ENCODE measurements at places on chromosomes 2 and 18.
A peak's percentile ranks its signal among the peaks of the same experiment; 100 is the strongest.

DNA sequence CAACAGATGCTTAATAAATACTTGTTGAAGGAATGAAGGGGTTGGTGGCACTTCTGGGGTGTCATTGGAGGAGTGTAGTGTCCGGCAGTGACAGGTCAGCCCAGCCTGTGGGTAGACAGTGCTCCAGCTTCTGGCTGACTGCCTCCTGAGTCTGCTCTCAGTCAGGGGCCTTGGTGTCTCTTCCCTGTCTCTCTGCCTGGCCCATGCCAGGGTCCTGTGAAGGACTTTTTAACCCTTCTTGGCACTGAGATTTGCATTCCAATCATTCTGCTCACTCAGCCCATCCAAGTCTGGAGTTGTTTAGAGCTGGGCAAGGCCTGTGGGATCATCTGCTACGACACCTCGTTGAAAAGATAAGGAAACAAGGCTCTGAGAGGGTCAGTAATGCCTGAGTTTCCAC, 1.4 kb upstream of the KCNK3 start:
- no peak for DNase-seq

DNA sequence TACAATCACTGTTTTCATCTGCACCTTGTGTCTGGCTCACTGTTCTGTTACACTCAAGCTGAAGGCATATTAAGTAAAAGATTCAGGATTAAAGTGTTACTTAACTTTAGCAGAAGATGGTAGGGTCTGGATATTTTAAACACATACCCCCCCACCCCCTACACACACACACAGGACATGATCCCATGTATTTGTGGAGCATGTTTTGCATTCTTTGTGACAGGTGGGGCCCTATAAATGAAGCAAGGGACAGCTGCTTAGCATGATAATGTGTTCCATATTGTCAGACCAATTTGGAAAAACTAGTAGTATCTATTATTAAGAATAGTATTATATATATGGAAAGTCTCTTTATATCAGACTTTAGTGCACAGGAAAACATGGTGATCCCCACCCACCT, 335.2 kb upstream of the TNP1 start:
- DNase-seq, result no peak

- no peak for DNase-seq
Measured at GRCh38 chr2:6957910-6958615, 40.9 kb downstream of the RNF144A start.

DNA sequence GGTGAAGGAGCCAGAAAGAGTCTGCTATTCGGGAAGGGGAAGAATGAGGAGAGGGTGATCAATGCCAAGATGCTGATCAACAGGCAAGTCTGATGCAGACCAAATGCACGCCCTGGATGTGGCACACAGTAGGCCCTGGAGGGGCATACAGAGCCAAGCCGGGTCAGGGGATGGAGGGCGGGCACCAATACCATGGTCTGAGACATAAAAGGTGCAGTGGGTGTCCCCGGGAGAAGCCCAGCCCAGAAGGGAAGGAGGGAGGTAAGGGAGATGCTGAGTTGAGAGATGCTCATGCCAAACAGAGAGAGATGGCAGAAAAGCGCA, 66.6 kb upstream of the ID2 start:
- no peak for DNase-seq

GRCh38 chr18:59921384-59921891, 21.6 kb downstream of the PMAIP1 start:
- DNase-seq, result no peak

- no peak for DNase-seq
Measured at GRCh38 chr18:9249254-9249653, 85.3 kb upstream of the TWSG1 start.

DNA sequence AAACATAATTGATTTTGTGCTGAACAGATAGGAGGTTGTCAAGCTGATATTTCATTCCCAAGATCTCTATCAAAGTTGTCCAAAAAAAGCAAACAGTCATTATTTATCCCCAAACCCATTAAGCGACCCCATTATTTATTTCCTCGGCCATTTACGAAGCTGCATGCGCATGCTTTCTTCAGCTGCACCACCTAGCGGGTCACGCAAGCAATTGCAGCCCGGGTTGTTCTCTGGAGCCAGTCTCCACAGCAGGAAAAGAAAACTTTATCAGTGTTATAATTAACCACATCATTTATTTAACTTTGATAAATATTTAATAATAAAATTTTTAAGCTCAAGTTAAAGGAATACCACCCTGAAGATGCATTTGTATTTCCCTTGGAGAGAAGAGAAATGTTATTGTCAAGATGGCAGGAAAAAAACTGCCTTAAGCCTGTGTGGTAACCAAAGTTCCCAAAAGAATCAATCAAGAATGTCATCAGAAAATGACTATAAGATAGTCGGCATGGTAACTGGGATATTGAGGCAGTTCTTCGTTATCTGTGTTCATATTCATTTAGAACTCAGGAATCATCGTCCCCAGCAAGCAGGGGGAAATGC, 304.7 kb downstream of the FBXO15 start:
- peak; percentile 69 for DNase-seq

- DNase-seq, result no peak
Measured at GRCh38 chr2:46171411-46171953, 125.7 kb upstream of the EPAS1 start.

GRCh38 chr2:218988650-218989049, 3.7 kb upstream of the FEV start:
- no peak for DNase-seq

DNA sequence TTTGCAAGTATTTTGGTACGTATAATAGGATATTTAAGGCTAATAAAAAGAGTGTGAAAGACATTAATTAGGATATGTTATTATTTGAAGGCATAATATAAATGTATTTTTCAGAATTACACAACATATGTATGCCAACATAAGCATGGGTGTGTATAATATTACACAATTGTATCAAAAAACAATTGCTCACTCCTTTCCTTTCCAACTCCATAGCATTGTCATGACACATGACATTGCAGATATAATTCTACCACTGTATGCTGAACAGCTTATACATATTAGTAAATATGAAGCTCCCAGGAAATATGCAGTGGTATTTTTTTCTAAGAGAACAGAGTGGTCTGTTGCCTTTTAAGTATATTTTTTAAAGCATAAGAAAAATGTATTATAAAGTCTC, 593.1 kb downstream of the TMX3 start:
- DNase-seq, result no peak

DNA sequence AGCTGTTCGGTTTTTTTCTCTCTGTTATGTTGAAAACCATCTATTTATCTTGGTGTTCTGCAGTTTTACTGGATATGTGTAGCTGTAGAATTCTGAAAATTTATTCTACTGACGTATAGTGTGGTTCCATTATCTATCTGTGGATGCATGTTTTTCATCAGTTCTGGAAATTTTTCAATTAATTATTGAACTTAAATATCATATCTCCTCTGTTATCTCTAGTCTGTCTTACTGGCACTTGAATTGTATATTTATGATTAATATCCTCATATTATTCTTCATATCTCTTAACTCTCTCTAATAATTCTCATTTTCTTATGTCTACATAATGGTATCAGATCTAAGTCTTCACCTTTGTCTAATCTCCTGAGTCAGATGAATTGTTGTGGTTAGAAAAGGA, 501.7 kb downstream of the STK39 start:
- no peak for DNase-seq

DNA sequence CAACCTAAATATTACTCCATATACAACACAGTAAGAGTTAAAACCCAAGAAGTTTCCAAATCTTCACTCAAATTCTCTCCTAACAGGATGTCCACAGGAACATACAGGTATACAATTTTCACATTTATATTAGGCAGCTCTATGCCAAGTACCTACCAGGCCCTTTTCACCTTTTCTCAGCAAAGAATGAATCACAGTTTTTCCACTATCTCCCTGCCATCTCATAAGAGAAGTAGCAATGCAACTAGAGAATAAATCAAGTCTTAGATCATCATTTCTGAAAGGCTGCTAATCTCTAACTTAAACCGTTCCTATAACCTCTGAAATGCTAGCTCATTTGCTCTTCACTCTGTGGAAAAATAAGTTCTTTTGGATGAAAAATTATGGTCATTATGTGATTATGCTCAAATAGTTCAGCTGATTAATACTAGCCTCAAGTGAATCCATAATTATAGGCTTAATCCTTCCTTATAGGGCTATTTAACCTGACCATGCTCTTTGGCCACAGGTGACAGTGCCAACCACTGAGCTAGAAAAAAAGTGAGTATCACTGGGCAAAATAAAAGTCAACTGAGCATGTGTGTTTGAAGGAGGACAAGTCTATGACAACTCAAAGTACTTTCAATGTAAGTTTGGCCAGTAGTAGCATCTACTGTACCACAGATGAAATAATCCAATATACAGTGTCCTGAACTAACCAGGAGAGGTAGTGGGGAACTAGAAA, 79.7 kb downstream of the COBLL1 start:
- no peak for DNase-seq

DNA sequence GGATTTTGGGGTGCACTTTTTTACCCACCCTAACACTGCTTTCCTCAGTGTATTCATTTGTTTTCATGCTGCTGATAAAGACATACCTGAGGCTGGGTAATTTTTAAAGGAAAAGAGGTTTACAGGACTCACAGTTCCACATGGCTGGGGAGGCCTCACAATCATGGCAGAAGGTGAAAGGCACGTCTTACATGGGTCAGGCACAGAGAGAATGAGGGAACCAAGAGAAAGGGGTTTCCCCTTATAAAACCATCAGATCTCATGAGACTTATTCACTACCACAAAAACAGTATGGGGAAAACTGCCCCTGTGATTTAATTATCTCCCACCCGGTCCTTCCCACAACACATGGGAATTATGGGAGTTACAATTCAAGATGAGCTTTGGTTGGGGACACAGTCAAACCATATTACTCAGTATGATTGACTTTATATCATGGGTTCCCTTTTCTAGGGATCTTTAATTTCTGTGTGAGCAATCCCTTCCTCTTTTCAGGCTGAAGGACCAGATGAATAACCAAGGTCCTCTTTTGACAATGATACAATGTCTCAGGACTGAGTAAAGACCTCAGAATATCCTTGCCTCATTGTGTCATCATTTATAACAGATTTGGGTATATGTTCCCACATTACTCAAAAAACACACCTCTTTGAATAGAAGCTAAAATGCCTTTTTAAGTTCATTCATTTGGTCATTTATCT, 100.1 kb upstream of the TRIB2 start:
- no peak for DNase-seq

DNA sequence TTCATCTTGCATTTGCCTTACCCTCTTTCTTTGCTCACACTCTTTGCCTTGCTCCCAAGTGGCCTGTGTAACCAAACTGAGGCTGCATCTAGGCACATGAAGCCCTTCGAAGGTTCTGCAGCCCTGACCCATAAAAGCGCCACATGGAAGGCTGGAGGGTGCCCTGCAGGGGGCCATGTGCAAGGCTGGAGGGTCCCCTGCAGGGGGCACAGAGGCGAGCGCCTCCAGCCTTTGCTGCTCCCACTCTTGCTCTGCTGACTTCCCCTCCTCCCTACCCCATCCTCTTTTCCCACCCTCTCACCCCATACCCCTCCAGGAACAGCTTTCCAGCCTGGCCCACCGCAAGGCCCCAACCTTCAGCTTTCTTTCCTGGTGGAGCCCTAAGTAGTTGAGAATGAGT, 317.3 kb downstream of the CELF4 start:
- no peak for DNase-seq

DNA sequence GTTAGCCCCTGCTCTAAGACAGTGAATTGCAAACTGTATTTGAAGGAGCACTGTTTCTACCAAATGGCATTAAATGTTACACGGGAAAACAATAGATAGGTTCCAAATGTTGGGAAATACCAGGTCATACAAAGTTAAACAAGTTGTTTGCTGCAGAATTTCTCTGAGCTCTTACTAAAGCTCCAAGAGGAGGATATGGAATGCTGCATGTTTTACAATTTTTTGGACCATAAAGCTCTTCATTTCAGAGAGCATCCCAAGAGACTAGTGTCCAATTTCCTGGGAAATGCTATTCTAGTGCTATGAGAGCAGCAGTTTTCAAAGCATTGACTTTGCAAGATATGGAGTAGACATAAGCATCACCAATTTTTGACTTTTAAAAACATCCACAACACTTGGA, 155.6 kb upstream of the CCDC68 start:
- DNase-seq, result no peak

DNA sequence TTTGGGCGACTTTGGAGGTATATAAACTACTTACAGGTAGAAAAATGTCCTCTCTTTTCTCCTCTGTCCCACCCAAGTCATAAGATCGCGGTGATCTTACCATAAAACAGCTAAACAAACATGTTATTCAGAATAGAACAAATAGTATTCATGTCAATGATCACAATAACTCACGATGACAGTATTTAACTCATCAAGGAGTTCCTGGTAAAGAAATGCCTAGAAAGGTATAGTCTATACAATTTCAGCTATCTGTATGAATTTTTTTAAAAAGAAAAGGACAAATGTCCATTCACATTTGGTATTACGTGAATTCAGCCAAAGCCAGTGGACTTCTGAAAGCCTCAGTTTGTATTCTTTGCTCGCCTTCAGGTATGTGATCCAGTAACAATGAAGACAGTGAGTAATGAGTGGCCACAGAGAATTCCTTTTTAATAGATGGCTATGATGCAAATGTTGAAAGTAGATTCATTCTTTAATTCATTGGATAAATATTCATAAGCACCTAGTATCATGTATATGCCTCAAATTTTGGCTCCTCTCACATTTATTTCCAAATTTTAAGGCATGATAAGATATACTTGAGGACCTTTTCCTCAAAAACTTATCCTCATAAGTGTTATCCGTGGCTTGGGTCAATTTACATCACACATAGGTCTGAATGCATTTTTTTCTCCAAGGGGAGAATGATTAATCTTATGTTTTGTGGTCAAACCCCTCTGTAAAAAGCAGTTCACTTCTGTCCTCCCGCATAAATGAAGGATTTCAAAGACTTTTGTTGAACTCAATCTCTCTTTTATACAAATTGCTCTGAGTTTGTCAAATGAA, 20.3 kb downstream of the ABCB11 start:
- DNase-seq, result no peak

- DNase-seq, result peak; percentile 29
Measured at GRCh38 chr2:214034417-214034816, 376.4 kb upstream of the VWC2L start.

GRCh38 chr18:24086082-24086481, 52.8 kb upstream of the CABYR start:
- DNase-seq, result no peak

DNA sequence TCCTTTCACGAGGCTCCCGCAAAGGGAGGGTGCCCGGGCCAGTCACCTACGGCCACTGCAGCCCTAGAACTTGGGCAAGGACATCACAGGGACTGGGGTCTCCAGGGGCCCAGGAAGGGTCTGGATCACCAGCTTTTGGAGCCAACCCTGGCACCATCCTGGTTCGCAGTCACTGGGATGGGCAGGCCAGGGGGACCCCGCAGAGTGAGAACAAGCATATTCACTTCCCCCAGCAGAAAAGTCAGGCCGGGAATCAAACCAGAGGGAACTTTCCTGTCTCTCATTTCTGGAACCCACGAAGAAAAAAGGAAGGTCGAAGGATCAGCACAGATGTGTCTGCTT, 15.4 kb downstream of the SMAD7 start:
- DNase-seq, result no peak

GRCh38 chr18:70220628-70221027, 15.1 kb upstream of the RTTN start:
- no peak for DNase-seq

GRCh38 chr2:218290316-218291261, 1.7 kb downstream of the TMBIM1 start:
- no peak for DNase-seq

GRCh38 chr2:191892391-191892790, 45.5 kb upstream of the CAVIN2 start:
- DNase-seq, result no peak

Measured in WTC11 (cell line).